Stimulated activated naive B cell treated with anti-CD40 and anti-IgM and Interleukin-4, amounts not matched to agents 10 μg/mL and 1 μg/mL and 100 μg/mL, for 72 hours (primary cell): ENCODE measurements at places on chromosomes 1 and 21.

DNA sequence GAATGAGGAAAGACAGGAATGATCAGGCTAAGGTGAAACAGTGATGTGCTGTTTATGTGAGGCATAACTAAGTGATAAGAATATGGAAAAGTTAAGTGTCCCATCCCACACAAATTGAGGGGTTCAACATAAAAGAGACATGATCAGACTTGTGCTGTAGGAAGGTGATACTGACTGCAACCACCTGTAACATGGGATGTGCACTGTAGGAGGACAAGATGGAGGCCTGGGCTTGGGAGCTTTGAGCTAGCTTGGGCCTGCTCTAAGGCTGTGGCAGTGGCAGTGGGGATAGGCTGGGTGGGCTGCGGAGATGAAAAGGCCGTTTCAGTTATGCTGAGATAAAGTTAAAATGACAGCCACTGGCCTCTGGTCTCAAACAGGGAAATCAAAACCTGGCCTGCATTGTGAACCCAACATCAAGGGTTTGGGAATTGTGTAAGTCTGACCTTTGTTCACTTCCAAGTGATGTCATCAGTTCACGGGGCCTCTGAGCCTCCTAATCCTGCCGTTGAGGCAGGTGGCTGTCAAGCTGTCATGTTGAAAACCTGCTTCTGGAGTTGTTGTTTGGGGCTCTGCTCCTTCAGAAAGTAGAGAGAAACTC lies 61.2 kb upstream of the TENT5C start:
- no peak for DNase-seq
- H3K36me3 ChIP-seq, result no peaks in the 10 kb centered on the region
- H3K27ac ChIP-seq, result no peak overlapping the region
- peaks cover 9% of the 10 kb centered on the region for H3K4me1 ChIP-seq
- no peak overlapping the region for H3K4me3 ChIP-seq
- peaks cover 8% of the 10 kb centered on the region for H3K27me3 ChIP-seq

DNA sequence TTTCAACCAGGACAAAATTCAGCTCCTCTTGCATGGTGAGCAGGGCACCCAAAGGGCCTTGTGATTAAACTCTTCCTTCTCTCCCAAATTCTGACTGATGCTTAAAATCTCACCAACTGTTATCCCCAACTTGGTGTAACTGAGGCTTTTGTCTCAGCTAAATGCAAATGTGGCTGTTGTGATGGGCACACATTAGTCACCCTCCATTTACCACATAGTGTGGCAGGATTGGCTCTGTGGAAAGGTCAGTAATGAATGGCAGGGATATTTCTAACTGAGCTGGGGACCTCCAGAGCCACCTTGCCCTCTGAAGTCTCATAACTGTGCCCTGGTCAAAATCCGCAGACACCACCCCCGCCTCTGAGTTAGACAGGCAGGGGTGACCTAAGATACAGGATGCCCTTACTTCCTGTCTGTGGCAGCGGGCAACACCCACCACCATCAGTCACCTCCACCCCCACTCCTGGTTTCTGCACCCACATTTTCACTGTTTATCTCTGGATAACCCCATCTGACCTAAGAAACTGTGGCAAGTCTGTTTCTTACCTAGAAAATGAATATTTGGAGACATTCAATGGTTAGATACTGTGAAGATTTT lies 25.4 kb upstream of the RGS16 start:
- H3K4me3 ChIP-seq, result peak overlapping the region; percentile 42
- H3K27me3 ChIP-seq, result peaks cover 6% of the 10 kb centered on the region
- DNase-seq, result peak; percentile 53
- no peaks in the 10 kb centered on the region for H3K36me3 ChIP-seq
- peak overlapping the region; percentile 38 for H3K27ac ChIP-seq

- no peaks in the 10 kb centered on the region for H3K27me3 ChIP-seq
- H3K36me3 ChIP-seq, result no peaks in the 10 kb centered on the region
- H3K27ac ChIP-seq, result peak overlapping the region; percentile 91
- peak overlapping the region; percentile 94 for H3K4me3 ChIP-seq
- DNase-seq, result no peak
Observed at GRCh38 chr1:210328032-210328745, 513 bp upstream of the HHAT start.

- no peak overlapping the region for H3K4me3 ChIP-seq
- H3K27me3 ChIP-seq, result peaks cover 7% of the 10 kb centered on the region
- no peaks in the 10 kb centered on the region for H3K4me1 ChIP-seq
- H3K36me3 ChIP-seq, result no peaks in the 10 kb centered on the region
Observed at GRCh38 chr1:182768963-182769362, 20.6 kb upstream of the NPL start.

DNA sequence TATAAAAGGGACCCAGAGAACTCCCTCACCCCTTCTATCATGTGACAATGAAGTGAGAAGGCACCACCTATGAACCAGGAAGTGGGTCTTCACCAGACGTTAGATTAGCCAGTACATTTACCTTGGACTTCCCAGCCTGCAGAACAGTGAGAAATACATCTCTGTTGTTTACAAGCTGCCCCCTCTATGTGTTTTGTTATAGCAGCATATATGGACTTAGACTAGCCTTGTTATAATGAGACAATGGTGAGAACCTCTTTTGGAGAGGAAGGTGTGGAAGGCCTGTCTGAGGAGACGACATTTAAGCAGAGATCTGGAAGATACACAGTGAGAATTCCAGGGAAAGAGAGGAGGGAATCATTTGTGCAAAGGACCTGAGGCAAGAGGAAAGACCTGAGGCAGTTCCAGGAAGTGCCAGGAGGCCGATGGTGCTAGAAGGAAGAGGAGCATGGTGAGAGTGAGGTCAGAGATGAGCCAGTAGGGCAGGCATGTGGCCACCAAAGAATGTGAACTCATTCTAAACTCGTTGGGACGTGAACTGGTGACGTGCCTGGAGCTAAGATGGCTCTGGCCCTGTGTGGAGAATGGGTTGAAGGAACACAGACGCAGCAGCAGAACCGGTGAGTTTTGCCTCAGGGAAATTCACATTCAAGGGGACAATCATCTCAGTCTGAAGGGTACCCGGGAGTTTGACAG lies 98.9 kb upstream of the IRF2BP2 start:
- no peaks in the 10 kb centered on the region for H3K4me1 ChIP-seq
- no peaks in the 10 kb centered on the region for H3K36me3 ChIP-seq
- no peak overlapping the region for H3K27ac ChIP-seq
- no peaks in the 10 kb centered on the region for H3K27me3 ChIP-seq
- no peak for DNase-seq
- no peak overlapping the region for H3K4me3 ChIP-seq

GRCh38 chr1:10962483-10962882 lies 50.0 kb upstream of the TARDBP start:
- H3K27me3 ChIP-seq, result peaks cover 16% of the 10 kb centered on the region
- no peak for DNase-seq
- no peak overlapping the region for H3K4me3 ChIP-seq

GRCh38 chr1:93015590-93015989 lies 54.3 kb upstream of the DIPK1A start:
- peaks cover 2% of the 10 kb centered on the region for H3K4me1 ChIP-seq
- H3K36me3 ChIP-seq, result no peaks in the 10 kb centered on the region
- no peaks in the 10 kb centered on the region for H3K27me3 ChIP-seq
- no peak for DNase-seq
- no peak overlapping the region for H3K4me3 ChIP-seq

- no peak overlapping the region for H3K4me3 ChIP-seq
- no peak for DNase-seq
- peaks cover 11% of the 10 kb centered on the region for H3K36me3 ChIP-seq
- H3K4me1 ChIP-seq, result peaks cover 2% of the 10 kb centered on the region
- no peak overlapping the region for H3K27ac ChIP-seq
- H3K27me3 ChIP-seq, result no peaks in the 10 kb centered on the region
Observed at GRCh38 chr1:173347282-173347818, 129.8 kb upstream of the PRDX6 start.

DNA sequence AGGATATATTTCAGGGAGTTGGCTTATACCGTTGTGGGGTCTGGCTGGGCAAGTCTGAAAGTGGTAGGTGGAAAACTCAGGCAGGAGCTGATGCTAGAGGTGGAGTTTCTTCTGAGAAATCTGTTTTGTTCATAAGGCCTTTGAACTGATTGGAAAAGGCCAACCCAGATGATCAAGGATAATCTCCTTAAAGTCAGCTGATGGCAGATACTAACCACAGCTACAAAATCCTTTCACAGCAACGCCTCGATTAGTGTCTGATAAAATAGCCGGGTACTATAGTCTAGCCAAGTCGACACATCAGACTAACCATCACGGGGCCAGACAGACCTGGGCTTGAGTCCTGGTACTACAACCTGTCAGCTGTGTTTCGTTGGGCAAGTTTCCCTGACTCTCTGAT lies 21.4 kb downstream of the OPRD1 start:
- H3K27me3 ChIP-seq, result peaks cover 18% of the 10 kb centered on the region
- no peak for DNase-seq
- no peaks in the 10 kb centered on the region for H3K36me3 ChIP-seq
- no peaks in the 10 kb centered on the region for H3K4me1 ChIP-seq

DNA sequence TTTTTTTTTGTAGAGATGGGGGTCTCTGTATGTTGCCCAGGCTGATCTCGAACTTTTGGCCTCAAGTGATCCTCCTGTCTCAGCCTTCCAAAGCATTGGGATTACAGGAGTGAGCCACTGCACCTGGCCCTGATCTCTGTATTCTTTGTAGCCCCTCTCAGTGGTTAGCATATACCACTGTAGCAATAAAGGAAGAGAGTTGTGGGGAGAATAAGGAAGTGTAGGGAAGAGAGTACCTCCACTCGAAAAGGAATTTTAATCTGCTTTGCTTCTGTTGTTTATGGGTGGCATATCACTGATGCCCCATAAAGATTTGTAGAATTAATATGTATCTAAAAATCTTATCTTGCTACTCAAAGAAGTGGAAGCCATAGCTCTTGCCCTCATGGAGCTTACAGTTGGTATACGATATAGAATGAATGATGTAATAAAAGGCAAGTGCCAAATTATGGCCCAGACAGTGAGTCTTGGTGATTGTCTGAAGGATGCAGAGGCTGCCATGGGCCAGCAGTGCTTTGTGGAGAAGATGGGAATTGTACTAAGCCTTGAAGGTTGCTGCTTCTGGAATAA lies 96.0 kb downstream of the CLIC6 start:
- no peaks in the 10 kb centered on the region for H3K36me3 ChIP-seq
- no peak overlapping the region for H3K4me3 ChIP-seq
- no peak for DNase-seq
- peaks cover 7% of the 10 kb centered on the region for H3K27me3 ChIP-seq

GRCh38 chr1:26336477-26337205 lies 17.3 kb downstream of the CRYBG2 start:
- H3K4me3 ChIP-seq, result peak overlapping the region; percentile 83
- no peak overlapping the region for H3K27ac ChIP-seq
- H3K4me1 ChIP-seq, result peaks cover 6% of the 10 kb centered on the region
- peak; percentile 68 for DNase-seq
- no peaks in the 10 kb centered on the region for H3K36me3 ChIP-seq

DNA sequence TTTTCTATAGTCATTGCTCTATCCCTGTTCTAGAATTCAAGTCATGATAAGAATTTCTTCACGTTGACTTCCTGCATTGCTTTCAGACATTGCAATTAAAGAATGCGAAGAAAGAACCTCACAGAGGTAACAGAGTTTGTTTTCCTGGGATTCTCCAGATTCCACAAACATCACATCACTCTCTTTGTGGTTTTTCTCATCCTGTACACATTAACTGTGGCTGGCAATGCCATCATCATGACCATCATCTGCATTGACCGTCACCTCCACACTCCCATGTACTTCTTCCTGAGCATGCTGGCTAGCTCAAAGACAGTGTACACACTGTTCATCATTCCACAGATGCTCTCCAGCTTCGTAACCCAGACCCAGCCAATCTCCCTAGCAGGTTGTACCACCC lies 10.6 kb downstream of the APCS start:
- no peak overlapping the region for H3K27ac ChIP-seq
- no peaks in the 10 kb centered on the region for H3K4me1 ChIP-seq
- DNase-seq, result no peak
- H3K27me3 ChIP-seq, result peaks cover 34% of the 10 kb centered on the region

DNA sequence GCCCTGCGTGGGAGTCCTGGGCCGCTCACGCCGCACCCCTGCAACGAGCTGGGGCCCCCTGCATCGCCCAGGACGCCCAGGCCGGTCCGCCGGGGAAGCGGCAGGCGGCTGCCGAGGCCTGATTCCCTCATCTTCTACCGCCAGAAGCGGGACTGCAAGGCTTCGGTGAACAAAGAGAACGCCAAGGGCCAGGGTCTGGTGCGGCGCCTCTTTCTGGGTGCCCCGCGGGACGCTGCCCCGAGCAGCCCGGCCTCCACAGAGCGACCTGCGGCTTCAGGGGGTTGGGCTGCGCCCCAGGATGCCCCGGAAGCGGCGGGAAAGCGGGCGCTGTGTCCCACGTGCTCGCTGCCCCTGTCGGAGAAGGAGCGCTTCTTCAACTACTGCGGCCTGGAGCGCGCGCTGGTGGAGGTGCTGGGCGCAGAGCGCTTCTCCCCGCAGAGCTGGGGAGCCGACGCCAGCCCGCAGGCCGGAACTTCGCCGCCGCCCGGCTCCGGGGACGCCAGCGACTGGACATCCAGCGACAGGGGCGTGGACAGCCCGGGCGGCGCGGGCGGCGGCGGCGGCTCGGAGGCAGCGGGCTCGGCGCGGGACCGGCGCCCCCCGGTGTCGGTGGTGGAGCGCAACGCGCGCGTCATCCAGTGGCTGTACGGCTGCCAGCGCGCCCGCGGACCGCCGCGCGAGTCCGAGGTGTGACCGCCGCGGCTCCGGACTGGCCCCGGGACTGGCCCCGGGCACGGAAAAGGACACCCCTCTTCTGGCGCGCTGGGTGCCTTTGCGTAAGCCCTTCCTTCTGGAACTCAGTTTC lies 2.7 kb downstream of the FAM110D start:
- peak; percentile 33 for DNase-seq
- peak overlapping the region; percentile 57 for H3K4me3 ChIP-seq
- no peaks in the 10 kb centered on the region for H3K36me3 ChIP-seq
- H3K4me1 ChIP-seq, result peaks cover 15% of the 10 kb centered on the region
- no peak overlapping the region for H3K27ac ChIP-seq
- H3K27me3 ChIP-seq, result peaks cover 56% of the 10 kb centered on the region

DNA sequence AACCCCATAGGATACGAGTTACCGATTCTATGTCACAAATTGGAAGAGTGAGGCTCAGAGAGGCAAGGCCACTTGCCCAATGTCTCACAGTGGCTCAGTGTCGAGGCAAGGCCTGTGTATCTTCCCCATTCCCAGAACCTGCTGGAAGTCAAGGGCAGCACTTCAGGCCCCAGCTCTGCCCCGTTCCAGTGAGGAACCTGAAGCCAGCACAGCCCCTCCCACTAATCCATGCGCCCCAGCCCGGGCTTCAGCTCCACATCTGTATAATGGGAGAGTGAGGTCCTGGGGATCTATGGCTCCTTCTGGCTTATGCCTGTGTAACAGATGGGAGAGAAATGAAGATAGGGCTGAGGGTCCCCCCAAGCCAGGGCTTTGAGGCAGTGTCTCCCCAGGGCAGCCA lies 56.3 kb downstream of the CASZ1 start:
- H3K4me3 ChIP-seq, result no peak overlapping the region
- no peak for DNase-seq
- peaks cover 3% of the 10 kb centered on the region for H3K36me3 ChIP-seq
- H3K27ac ChIP-seq, result no peak overlapping the region
- peaks cover 26% of the 10 kb centered on the region for H3K27me3 ChIP-seq
- peaks cover 5% of the 10 kb centered on the region for H3K4me1 ChIP-seq

GRCh38 chr1:91685994-91686393 lies 185.3 kb downstream of the CDC7 start:
- no peak overlapping the region for H3K4me3 ChIP-seq
